Globus pallidus (tissue), 1 donor: ENCODE measurements at places on chromosomes 13 and 19.

GRCh38 chr19:35176181-35176570 is 21.6 kb downstream of the FXYD5 start:
- no peak for DNase-seq

GRCh38 chr13:109728791-109729731 is 57.3 kb downstream of the IRS2 start:
- no peak for DNase-seq

GRCh38 chr13:50122455-50122854 is 107.2 kb downstream of the KCNRG start:
- no peak for DNase-seq

DNA sequence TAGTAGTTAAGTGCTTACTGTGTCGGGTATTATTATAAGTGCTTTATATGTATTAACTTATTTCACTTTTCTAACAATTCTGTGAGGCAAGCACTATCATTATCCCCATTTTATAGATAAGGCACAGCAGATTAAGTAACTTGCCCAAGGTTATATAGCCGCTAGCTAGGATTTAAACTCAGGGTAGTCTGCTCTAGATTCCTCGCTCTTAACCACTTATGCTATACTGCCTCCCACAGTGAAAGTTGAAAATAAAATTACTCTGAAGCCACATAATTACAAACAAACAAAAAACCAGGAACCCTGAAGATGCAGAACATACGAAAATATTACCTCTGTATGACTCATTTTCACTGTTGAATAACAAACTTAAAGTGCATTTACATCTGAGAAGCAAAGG is 3.9 kb downstream of the TEX30 start:
- DNase-seq, result no peak

- DNase-seq, result no peak
Measured at GRCh38 chr19:17394891-17395415, 957 bp upstream of the CCDC194 start.
